ENCODE measurements at places on chromosomes 7 and 10.

- no peak overlapping the region for H3K4me3 ChIP-seq
- no peak for DNase-seq
- H3K36me3 ChIP-seq, result no peaks in the 10 kb centered on the region
- H3K27me3 ChIP-seq, result no peaks in the 10 kb centered on the region
These were observed 88.1 kb downstream of the SEPTIN14 start for GRCh38 chr7:55774327-55775050.

DNA sequence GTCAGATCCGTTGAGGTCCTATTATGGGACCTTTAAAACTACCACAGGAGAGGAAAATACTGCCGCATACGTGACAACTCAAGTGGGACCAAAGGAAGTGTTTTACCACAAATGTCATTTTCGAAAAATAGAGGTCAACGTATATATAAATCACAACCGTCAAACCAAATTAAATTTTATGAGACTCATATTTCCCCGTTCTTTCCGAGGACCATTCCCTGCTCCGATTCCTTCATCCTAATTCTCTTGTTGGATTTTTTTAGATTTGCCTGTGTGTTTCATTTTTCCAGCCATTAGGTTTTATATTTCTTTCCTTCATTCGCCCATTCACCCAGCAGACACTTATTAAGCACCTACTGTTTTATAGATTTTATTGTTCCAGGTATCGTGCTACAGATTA is 583.9 kb upstream of the FOXK1 start:
- H3K27ac ChIP-seq, result no peak overlapping the region
- no peaks in the 10 kb centered on the region for H3K27me3 ChIP-seq
- no peaks in the 10 kb centered on the region for H3K4me1 ChIP-seq
- H3K36me3 ChIP-seq, result no peaks in the 10 kb centered on the region
- no peak for DNase-seq

GRCh38 chr10:103936022-103936421 is 18.0 kb upstream of the STN1 start:
- H3K36me3 ChIP-seq, result no peaks in the 10 kb centered on the region
- H3K4me1 ChIP-seq, result no peaks in the 10 kb centered on the region
- H3K4me3 ChIP-seq, result no peak overlapping the region
- no peak overlapping the region for H3K27ac ChIP-seq
- no peak for DNase-seq
- H3K27me3 ChIP-seq, result peaks cover 22% of the 10 kb centered on the region

DNA sequence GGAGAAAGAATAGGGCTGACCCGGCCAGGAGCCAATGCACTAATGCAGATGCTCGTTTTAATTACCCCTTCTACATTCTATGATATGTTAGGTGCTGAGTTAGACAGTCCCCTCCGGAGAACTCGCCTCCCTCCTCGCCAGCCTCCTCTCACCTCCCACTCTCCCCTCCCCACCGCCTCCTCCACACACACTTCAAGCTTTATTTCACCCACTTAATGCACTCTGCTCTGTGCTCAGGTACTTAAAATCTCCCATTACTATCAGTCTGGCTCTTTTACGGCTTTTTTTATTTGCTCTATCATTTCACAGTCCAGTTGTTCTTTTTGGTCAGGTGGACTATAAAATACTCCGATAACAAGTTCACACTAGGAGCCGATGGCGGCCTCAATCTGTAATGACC is 231.6 kb downstream of the TEX36 start:
- no peak for DNase-seq
- no peak overlapping the region for H3K4me3 ChIP-seq

GRCh38 chr7:128904381-128905197 is 5.9 kb downstream of the KCP start:
- no peaks in the 10 kb centered on the region for H3K36me3 ChIP-seq
- peaks cover 30% of the 10 kb centered on the region for H3K27me3 ChIP-seq
- no peak overlapping the region for H3K27ac ChIP-seq
- H3K4me3 ChIP-seq, result no peak overlapping the region
- no peak for DNase-seq

DNA sequence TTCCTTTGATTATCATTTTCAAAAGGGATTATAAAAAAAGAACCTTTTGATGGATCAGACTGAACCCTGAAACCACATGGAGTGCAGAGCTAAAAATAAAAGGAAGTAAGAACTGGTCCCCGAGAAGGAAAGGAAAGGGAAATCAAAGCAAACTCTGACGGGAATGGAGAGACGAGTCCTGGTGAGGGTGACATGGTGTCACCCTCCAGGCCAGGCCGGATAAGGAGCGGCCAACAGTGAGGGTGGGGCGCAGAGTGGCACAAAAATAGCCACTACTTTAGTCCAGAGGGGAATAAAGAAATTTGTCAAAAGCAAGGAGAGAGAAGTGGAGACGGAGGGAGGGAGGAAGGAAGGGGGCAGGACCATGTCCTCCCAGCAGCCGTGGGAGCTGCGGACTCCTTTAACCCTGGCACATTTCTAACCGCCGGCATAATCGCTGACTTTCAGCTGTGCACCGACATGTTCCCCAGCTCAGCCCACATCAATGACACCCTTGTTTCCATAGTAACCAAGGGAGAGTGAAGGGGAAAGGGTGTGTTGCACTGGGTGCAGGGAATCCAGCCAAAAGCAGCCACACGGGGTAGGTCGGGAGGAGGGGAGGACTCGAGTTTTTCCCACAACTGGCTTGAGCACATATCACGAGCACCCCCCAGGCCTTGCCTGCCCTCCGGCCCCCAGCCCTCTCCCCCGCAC is 29.7 kb downstream of the TRIM8 start:
- peaks cover 1% of the 10 kb centered on the region for H3K36me3 ChIP-seq
- peak overlapping the region; percentile 69 for H3K27ac ChIP-seq
- DNase-seq, result peak; percentile 69
- peaks cover 25% of the 10 kb centered on the region for H3K4me1 ChIP-seq
- peak overlapping the region; percentile 71 for H3K4me3 ChIP-seq

DNA sequence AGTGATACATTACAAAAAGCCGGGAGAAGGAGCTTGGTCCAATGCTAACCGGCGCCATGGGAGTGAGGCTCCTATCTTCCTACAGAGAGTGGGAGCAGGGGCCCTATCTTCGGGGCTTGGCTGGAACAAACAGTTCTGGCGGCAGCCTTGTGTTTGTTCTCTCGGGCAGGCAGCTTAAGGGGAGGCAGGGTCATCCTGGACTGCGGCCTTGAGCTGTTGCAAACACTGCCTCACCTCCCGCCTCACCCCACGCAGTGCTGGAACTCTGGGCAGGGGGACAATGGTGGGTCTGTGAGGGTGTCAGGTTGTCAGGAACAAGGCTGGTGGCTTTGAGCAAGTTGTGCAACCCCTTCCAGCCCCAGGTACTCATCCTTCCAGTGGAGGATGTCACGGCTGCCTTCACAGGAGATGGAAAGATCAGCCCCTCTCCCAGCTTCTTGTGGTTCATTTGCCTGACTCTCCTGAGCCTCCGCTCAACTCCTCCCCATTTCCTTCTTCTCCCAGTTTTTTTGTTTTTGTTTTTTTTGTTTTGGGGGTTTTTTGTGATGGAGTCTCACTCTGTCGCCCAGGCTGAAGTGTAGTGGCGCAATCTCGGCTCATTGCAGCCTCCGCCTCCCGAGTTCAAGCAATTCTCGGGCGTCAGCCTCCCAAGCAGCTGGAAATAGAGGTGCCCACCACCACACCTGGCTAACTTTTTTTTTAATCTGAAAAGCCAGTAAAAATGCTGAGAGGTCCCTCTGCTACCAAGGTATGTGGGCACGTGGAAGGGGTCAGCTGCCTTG is 57.4 kb downstream of the SPOCK2 start:
- H3K4me1 ChIP-seq, result no peaks in the 10 kb centered on the region
- H3K36me3 ChIP-seq, result no peaks in the 10 kb centered on the region
- H3K4me3 ChIP-seq, result no peak overlapping the region
- no peak for DNase-seq

DNA sequence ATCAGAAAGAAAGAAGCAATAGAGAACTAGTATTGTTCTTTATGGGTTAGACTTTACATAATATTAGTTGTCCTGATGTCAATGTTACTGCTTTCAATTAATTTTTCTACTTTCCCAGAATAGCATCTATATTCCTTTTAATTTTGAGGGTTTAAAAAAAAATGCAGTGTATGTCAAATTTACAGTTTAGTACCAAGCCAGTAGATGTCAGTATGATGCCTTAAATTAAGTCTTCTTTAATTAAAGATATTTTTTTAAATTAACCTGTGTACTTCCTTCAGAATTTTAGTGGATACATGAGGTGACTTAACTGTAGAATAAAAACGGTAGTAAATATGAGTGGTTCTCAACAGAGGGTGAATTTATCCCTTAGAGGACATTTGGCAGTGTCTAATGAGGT is 35.2 kb upstream of the STOX1 start:
- DNase-seq, result no peak
- no peak overlapping the region for H3K4me3 ChIP-seq
- peaks cover 9% of the 10 kb centered on the region for H3K36me3 ChIP-seq
- H3K27ac ChIP-seq, result no peak overlapping the region

GRCh38 chr10:129847741-129848483 is 116.2 kb downstream of the EBF3 start:
- no peaks in the 10 kb centered on the region for H3K27me3 ChIP-seq
- no peak overlapping the region for H3K4me3 ChIP-seq
- H3K27ac ChIP-seq, result no peak overlapping the region
- no peaks in the 10 kb centered on the region for H3K4me1 ChIP-seq
- H3K36me3 ChIP-seq, result no peaks in the 10 kb centered on the region

DNA sequence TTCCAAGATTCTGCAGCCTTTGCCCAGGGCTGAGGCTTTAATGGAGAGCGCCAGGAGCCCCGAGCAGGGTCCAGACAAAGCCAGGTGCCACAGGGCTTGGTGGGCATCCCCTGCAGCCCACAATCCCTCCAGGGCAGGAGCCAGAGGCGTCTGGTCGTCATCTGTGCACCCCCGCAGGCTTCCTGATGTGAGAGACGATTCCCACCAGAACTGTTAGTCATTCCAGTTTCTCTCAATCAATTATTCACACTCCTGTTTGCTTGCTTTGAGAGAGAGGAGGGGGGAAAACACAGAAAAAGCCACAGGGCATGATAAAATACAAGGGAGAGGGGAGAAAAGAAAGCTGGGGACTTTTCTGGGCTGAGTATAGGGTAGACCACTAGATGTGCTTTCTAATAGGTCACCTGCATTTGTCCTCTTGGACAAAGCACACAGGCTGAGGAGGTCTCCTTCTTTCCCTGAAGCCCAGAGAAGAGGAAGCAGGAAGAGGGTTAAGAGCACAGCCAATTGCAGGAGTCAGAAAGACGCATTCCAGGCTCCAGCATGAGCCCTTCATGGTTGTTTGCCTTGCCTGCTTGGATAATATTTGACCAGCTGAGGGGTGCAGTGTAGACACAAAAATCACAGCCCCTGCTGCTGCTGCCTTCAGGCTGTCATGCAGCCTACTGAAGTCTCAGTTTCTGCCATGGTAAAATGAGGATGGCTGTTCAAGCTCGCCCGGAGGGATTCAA is 194.4 kb downstream of the PLXNA4 start:
- DNase-seq, result no peak
- H3K27me3 ChIP-seq, result peaks cover 42% of the 10 kb centered on the region
- H3K27ac ChIP-seq, result no peak overlapping the region
- no peaks in the 10 kb centered on the region for H3K4me1 ChIP-seq
- no peak overlapping the region for H3K4me3 ChIP-seq

- H3K4me1 ChIP-seq, result peaks cover 29% of the 10 kb centered on the region
- no peaks in the 10 kb centered on the region for H3K27me3 ChIP-seq
- H3K4me3 ChIP-seq, result no peak overlapping the region
- H3K27ac ChIP-seq, result peak overlapping the region; percentile 9
These were observed 67.2 kb upstream of the FAM133B start for GRCh38 chr7:92657391-92657790.

- no peak overlapping the region for H3K27ac ChIP-seq
- peaks cover 11% of the 10 kb centered on the region for H3K4me1 ChIP-seq
- H3K27me3 ChIP-seq, result peaks cover 9% of the 10 kb centered on the region
- H3K4me3 ChIP-seq, result no peak overlapping the region
- H3K36me3 ChIP-seq, result peaks cover 4% of the 10 kb centered on the region
These were observed 18.6 kb downstream of the NPFFR1 start for GRCh38 chr10:70265032-70265689.

GRCh38 chr7:101302641-101303101 is 18.9 kb downstream of the IFT22 start:
- no peak overlapping the region for H3K4me3 ChIP-seq
- H3K27me3 ChIP-seq, result peaks cover 59% of the 10 kb centered on the region
- peaks cover 4% of the 10 kb centered on the region for H3K36me3 ChIP-seq

GRCh38 chr7:80600046-80600445 is 38.4 kb upstream of the CD36 start:
- H3K27me3 ChIP-seq, result no peaks in the 10 kb centered on the region
- no peaks in the 10 kb centered on the region for H3K4me1 ChIP-seq
- DNase-seq, result no peak
- H3K4me3 ChIP-seq, result no peak overlapping the region
- H3K27ac ChIP-seq, result no peak overlapping the region

DNA sequence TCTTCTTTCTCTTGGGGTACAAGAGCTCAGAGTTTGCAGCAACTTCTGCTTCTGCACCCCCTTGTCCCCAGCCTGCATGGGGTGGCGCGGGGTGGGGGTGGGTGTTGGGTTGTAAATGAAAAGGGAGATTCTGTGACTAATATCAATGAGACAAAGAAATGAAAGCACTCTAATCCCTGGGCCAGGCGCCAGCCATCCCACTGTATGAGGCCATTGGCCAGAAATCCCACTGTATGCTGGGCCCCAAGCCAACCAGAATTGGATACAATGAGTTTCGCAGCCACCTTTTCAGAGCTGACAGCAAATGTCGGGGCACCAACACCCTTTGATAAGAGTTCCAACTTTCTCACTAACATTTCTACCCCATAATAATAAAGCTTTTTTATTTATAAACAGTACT is 10.9 kb upstream of the PTN start:
- DNase-seq, result no peak
- no peak overlapping the region for H3K4me3 ChIP-seq
- no peaks in the 10 kb centered on the region for H3K4me1 ChIP-seq
- no peaks in the 10 kb centered on the region for H3K27me3 ChIP-seq

DNA sequence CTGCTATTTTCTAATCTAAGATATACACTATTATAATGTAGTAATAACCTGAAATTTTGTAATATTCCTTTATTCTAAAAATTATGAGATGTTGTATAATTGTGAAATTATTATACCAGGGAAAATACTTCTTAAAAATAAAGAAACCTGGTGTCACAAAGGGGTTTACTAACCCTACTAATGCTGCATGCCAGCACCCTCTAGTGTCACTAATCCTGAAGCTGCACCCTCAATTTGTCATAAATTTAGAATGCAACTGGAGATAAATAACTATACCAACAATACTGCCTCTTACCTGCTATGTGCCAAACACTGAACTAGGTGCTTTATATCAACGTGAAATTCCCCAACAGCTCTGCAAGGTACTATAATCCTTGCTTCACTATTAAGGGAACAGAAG is 30.8 kb downstream of the TM9SF3 start:
- H3K4me1 ChIP-seq, result no peaks in the 10 kb centered on the region
- no peak overlapping the region for H3K4me3 ChIP-seq
- no peak for DNase-seq
- no peaks in the 10 kb centered on the region for H3K27me3 ChIP-seq
